OCI-LY7 (cell line): ENCODE measurements at places on chromosomes 3 and 15. TPM values are rescaled to one million over a fixed set of nuclear protein-coding genes. Genes with fewer than 3 reads are reported as not detected.

Gene IL17RB
- total RNA-seq: 0.33 and 0.57 TPM in 2 replicates

Gene OIP5
- total RNA-seq: 28.4 and 29.9 TPM in 2 replicates

Gene CHRD
- 0.07 TPM in 1 of 2 replicates, not detected in the other for total RNA-seq

Gene OR5K2
- total RNA-seq: not detected in 2 replicates
